ENCODE measurements at places on chromosomes 2 and 18.

- no peak for DNase-seq
Observed at GRCh38 chr2:188307850-188308283, 16.2 kb downstream of the GULP1 start.

- no peak for DNase-seq
Observed at GRCh38 chr2:215793747-215794595, 219.4 kb downstream of the MREG start.

GRCh38 chr2:391696-392095 is 103.8 kb upstream of the ALKAL2 start:
- DNase-seq = no peak

GRCh38 chr18:36162981-36163380 is 24.3 kb upstream of the MOCOS start:
- DNase-seq = no peak

- no peak for DNase-seq
Observed at GRCh38 chr2:70471129-70471528, 82.5 kb downstream of the TGFA start.

DNA sequence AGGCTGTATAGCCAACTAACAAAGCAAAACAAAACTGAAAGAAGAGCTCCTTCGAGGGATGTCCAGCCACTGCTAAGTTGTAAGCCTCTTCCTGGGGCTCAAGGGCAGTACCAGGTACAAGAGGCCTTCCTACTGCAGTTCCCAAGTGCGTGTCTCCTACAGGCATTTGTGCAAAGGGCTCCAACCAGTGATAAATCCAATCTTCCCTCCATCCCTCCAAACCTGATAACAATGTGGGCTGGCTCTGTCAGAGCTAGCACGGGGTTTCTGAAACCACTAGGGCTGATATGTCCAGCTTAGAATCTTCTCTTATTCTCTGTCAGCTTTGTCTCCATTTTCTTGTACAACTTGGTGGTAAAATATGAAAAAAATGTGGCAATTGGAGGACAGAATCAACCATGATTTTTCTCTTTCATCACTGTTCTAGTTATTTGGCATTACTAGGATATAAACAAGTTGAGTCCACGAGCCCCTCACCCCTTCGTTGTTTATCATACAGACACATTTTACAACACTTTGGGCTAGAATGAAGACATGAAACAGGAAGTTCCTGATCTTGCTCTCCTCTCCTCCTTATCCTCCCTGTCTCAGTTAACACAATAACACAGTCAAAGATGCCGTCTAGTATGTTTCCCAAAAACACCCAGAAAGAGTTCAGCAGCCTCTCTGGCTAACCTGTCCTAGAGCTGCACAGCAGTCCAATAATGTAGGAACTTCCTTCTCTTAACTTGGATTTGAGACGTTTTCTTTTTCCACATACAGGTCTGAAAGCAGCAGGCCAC is 35.4 kb upstream of the WIPF1 start:
- no peak for DNase-seq

GRCh38 chr2:173766537-173767289 is 198.5 kb downstream of the SP3 start:
- DNase-seq = no peak

All from right forelimb (tissue), 1 donor.